HepG2 (cell line): ENCODE measurements at places on chromosomes 5 and 9. TPM values are rescaled to one million over a fixed set of nuclear protein-coding genes. Genes with fewer than 3 reads are reported as not detected.

DNA sequence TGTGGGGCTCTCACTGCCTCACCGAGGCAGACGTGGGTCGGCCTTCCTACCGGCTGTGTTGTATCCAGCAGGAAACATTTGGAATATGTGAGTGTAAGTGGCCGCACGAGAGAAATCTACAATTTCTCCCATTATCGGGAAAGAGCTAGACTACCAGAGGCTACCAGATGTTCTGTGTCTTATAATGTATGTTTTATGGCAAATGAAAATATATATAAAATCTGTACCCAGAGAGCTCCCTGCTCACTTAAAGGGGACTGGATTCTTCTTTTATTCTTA is 69.5 kb upstream of the PITX1 start:
- DNase-seq = no peak

- DNase-seq = no peak
Observed at GRCh38 chr9:132162764-132163456, 1.1 kb downstream of the NTNG2 start.

GRCh38 chr9:109894921-109895758 is 115.1 kb downstream of the PALM2AKAP2 start:
- DNase-seq = no peak

DNA sequence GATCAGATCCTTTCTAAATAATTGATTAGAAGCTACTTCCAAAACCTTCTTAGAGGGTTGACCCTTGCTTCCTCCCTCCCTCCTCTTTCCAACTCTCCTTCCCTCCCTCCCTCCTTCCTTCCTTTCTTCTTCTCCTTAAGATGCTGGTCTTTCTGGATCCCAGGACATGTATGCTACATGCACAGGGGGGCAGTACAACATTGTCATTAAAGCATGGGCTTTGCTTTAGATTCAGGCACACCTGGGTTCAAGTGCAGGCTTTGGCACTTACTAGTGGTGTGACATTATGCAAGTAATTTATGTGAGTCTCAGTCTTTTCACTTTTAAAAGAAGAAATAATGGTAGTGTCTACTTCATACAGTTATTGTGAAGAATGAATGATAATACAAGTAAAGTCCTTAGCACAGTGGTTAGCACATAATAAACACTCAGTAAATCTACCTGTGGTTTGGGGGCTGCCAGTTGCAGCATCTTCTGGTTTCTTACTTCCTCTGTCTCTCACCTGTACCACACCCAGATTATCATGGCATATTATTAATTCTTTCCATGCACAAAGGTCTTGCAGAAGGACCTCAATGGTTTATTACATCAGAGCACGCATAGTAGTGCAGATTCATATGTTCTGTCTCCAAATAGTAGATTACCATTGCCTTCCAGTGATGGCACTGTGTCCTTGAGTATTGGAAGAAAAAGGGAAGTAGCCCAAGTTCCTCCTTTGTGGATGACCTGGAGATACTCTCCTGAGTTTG is 154.1 kb downstream of the ARHGAP26 start:
- DNase-seq = no peak

SH2D3C gene
- total RNA-seq = not detected in 2 replicates

POLE3 gene
- total RNA-seq = 77.2 and 93.1 TPM in 2 replicates

DNA sequence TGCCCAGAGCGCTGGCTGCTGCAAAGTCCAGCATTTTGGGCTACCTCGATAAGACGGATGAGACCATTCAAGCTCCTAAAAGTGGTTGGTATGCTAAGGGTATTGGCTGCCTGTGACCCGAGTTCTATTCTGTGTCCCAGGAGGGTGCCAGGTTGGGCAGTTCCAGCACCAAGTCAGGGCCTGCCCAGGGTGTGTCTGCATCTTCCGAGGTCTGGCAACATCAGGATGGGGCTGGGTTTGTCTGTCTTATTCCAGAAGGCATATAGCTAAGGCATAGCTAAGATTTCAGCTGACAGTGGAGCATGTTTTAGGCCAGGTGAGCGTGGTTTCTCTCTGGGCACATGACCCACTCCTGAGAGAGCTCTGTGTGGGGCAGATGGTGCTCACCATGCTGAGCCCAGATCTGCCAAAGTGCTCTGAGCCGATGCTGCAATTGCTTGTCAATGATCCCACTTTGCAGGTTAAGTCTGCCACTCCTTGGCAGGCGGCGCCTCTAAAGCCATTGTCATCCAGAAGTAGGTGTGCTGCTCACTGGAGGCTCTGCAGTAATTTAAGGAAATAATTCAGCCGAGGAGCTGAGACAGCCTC is 7.8 kb downstream of the SLC9A3 start:
- no peak for DNase-seq
